ENCODE measurements at places on chromosomes 7 and 10. TPM values are rescaled to one million over a fixed set of nuclear protein-coding genes. Genes with fewer than 3 reads are reported as not detected.

DNA sequence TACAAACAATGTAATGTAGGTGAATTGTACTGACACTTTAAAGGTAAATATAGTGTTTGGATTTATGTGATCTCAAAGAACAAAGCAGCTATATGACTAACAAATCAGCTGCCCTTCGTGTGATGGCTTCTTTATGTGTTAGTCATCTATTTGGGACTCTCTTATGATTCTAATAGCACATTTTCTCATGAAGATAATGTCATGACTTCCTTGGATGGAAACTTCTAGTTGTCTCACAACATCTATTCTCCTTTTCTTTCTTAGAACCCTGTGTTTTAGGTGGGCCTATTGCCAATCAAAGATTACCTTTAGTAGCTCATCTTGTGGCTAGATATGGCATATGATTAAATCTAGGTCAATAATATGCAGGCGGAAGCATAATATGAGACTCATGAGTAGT lies 45.0 kb downstream of the TMEM106B start:
- peaks cover 5% of the 10 kb centered on the region for H3K4me1 ChIP-seq
- H3K27ac ChIP-seq, result no peak overlapping the region
- peaks cover 13% of the 10 kb centered on the region for H3K36me3 ChIP-seq
- no peaks in the 10 kb centered on the region for H3K27me3 ChIP-seq
- no peak overlapping the region for H3K4me3 ChIP-seq

GRCh38 chr10:130045091-130045652 lies 65.5 kb downstream of the C10orf143 start:
- DNase-seq, result no peak
- H3K27me3 ChIP-seq, result peaks cover 5% of the 10 kb centered on the region
- H3K36me3 ChIP-seq, result peaks cover 2% of the 10 kb centered on the region
- H3K27ac ChIP-seq, result no peak overlapping the region
- no peaks in the 10 kb centered on the region for H3K4me1 ChIP-seq

- no peaks in the 10 kb centered on the region for H3K4me1 ChIP-seq
- no peak for DNase-seq
- no peak overlapping the region for H3K27ac ChIP-seq
These were observed 52.0 kb downstream of the RAB11FIP2 start for GRCh38 chr10:117994771-117995170.

DNA sequence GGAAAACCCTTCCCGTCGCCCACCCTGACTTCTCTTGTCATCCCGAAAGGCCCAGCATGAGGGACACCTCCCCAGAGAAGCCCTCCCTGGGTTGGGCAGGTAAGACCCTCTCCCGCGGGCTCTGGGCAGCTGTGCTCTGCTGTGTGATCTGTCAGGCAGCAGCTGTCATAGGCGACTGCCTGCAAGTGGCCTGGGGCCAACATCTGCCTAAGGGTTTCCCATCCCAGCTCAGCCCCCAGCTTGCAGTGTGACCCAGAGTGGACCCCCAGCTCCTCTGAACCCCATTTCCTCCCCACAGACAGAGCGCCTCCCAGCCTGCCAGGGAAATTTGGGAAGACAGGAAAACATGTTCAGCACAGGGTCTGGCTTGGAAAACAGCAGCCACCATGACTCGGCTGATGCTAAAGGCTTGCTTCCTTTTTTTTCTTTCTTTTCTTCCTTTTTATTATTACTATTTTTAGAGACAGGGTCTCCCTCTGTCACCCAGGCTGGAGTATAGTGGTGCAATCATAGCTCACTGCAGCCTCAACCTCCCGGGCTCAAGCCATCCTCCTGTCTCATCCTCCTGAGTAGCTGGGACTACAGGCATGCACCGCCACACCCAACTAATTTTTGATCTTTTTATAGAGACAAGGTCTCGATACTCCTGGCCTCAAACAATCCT lies 18.3 kb upstream of the TNRC18 start:
- H3K27ac ChIP-seq, result no peak overlapping the region
- H3K27me3 ChIP-seq, result no peaks in the 10 kb centered on the region
- H3K36me3 ChIP-seq, result peaks cover 11% of the 10 kb centered on the region
- H3K4me1 ChIP-seq, result peaks cover 5% of the 10 kb centered on the region
- H3K4me3 ChIP-seq, result no peak overlapping the region
- DNase-seq, result no peak

DNA sequence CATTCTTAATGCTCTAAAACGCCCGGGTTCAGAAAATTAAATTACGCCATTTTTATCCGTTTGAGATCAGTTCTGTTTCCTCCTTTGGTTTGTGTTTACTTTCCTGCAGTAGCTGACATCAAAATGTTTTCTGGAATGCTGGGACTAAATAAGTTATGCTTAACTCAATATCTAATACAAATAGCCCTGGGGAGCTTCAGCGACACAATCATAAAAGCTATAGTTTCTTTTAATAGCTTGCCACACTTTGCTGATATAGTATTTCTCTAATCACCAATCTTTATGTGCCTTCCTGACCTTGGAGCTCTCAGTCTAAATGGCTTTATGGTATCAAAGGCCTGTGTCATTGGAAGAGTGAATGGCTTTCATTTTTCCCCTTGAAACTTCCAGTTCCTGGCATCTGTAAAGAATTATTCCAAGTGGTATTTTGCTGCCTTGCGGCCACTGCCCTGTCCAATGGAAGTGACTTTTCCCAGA lies 202.7 kb downstream of the HDAC9 start:
- H3K4me1 ChIP-seq, result no peaks in the 10 kb centered on the region
- no peak overlapping the region for H3K4me3 ChIP-seq
- H3K36me3 ChIP-seq, result no peaks in the 10 kb centered on the region
- H3K27ac ChIP-seq, result no peak overlapping the region
- H3K27me3 ChIP-seq, result no peaks in the 10 kb centered on the region
- no peak for DNase-seq

DNA sequence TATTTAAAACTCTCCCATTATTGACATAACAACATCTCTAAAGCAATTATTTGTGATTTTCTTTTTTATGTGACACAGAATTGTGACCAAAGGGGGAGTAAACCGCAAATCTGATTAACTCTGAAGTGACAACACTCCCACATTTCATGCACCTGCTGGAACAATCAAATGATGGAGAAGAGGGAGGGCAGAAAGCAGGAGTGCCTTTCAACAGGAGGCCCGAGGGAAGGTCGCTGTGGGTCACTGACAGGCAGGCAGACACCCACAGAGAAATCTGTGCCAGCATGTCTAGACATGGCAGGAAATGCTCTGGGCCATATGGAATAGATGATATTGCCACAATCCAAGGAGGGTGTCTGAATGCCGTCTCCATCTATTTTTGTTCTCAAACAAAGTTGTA lies 247.3 kb downstream of the DOCK4 start:
- H3K4me1 ChIP-seq, result no peaks in the 10 kb centered on the region
- no peak overlapping the region for H3K4me3 ChIP-seq
- H3K36me3 ChIP-seq, result no peaks in the 10 kb centered on the region
- no peak overlapping the region for H3K27ac ChIP-seq
- no peak for DNase-seq

- no peaks in the 10 kb centered on the region for H3K27me3 ChIP-seq
- peak overlapping the region; percentile 39 for H3K27ac ChIP-seq
- no peak for DNase-seq
- H3K4me3 ChIP-seq, result no peak overlapping the region
These were observed 77.9 kb upstream of the CAMK2B start for GRCh38 chr7:44403176-44403759.

DNA sequence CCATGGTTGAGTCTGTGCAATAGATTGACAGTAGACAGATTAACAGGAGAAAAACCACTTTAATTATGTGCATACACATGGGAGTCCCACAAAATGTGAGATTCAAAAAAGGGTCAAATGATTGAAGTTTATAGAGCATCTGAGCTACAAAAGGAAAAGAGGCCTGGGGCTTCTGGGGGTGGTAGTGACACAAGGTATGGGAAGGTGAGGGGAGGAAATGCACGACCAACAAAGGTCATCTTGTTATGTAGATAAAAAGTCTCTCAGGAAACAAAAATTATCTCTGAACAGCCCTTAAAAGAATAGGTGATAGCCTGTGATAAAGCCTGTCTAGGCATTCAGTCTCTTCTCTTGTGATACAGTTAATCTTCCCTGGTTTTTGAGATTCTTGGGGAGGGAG lies 141.7 kb downstream of the SEC23IP start:
- no peak overlapping the region for H3K27ac ChIP-seq
- peaks cover 14% of the 10 kb centered on the region for H3K27me3 ChIP-seq
- DNase-seq, result no peak

DNA sequence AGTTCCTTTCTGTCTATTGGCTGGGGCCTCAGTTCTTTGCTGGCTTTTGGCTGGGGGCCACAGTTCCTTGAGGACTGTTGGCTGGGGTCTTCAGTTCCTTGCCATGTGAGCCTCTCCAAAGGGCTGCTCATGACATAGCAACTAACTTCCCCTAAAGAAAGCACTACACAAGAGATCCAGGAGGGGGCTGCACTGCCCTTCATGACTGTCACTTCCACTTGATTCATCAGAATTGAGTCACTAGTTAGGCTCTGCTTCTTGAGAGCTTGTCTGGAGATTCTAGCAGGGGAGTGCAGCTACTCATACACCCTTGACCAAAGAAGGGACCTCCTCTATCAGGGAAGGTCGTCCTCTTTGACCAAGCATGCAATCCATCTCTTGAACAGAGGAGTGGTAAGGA lies 38.0 kb upstream of the MKX start:
- no peak overlapping the region for H3K4me3 ChIP-seq
- peaks cover 32% of the 10 kb centered on the region for H3K27me3 ChIP-seq
- no peaks in the 10 kb centered on the region for H3K36me3 ChIP-seq

DNA sequence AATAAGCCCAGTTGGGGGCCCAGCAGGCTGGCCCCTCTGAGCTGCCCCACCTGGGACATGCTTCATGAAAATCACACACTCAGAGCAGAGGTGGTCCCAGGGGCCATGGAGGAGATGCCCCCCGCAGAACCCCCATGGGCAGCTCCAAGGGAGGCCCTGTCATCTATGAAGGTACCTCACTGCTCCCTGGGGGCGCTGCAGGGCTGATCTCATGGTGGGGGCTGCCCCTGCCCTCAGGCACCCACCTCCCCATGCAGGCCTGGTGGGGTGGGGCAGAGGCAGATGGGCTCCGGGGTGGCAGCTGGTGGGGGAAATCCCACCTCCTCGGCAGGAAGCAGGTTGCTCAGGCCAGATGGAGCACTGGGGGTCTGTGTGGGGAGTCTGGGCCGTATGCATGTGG lies 60.5 kb downstream of the YKT6 start:
- peaks cover 33% of the 10 kb centered on the region for H3K4me1 ChIP-seq
- no peaks in the 10 kb centered on the region for H3K27me3 ChIP-seq
- H3K4me3 ChIP-seq, result no peak overlapping the region
- H3K27ac ChIP-seq, result no peak overlapping the region
- no peaks in the 10 kb centered on the region for H3K36me3 ChIP-seq
- DNase-seq, result no peak

GRCh38 chr10:117663750-117664149 lies 121.2 kb downstream of the EMX2 start:
- H3K27ac ChIP-seq, result no peak overlapping the region
- no peak for DNase-seq
- H3K4me1 ChIP-seq, result no peaks in the 10 kb centered on the region

GRCh38 chr7:153370092-153370491 lies 610.5 kb downstream of the ACTR3B start:
- no peak overlapping the region for H3K4me3 ChIP-seq
- H3K4me1 ChIP-seq, result no peaks in the 10 kb centered on the region
- H3K27me3 ChIP-seq, result no peaks in the 10 kb centered on the region
- DNase-seq, result no peak
- H3K36me3 ChIP-seq, result peaks cover 2% of the 10 kb centered on the region

- DNase-seq, result no peak
- no peak overlapping the region for H3K27ac ChIP-seq
- no peak overlapping the region for H3K4me3 ChIP-seq
- peaks cover 9% of the 10 kb centered on the region for H3K27me3 ChIP-seq
- no peaks in the 10 kb centered on the region for H3K36me3 ChIP-seq
- H3K4me1 ChIP-seq, result no peaks in the 10 kb centered on the region
These were observed 18.1 kb downstream of the CALN1 start for GRCh38 chr7:72394016-72394415.

- H3K4me1 ChIP-seq, result no peaks in the 10 kb centered on the region
- no peaks in the 10 kb centered on the region for H3K36me3 ChIP-seq
- H3K4me3 ChIP-seq, result no peak overlapping the region
- H3K27me3 ChIP-seq, result no peaks in the 10 kb centered on the region
These were observed 12.8 kb downstream of the CNNM1 start for GRCh38 chr10:99341860-99342490.

- no peaks in the 10 kb centered on the region for H3K4me1 ChIP-seq
- H3K27me3 ChIP-seq, result peaks cover 5% of the 10 kb centered on the region
- no peak overlapping the region for H3K4me3 ChIP-seq
These were observed 896.9 kb downstream of the CCSER2 start for GRCh38 chr10:85225311-85225710.

The GTF2IRD2 gene
- total RNA-seq, result 40.8 TPM

The GNAT3 gene
- total RNA-seq, result not detected

The IFIT3 gene
- 0.57 TPM for total RNA-seq

The GRID2IP gene
- total RNA-seq, result 2.6 TPM

The FAM25G gene
- total RNA-seq, result not detected

The TMEM213 gene
- not detected for total RNA-seq
